Aorta (tissue), 5 donors: ENCODE measurements at places on chromosomes 6 and 20. TPM values are rescaled to one million over a fixed set of nuclear protein-coding genes. Genes with fewer than 3 reads are reported as not detected.

PPP1R16B gene
- total RNA-seq, result 17.6 TPM

MEP1A gene
- total RNA-seq, result not detected

PXDC1 gene
- total RNA-seq, result 110 TPM

PKHD1 gene
- total RNA-seq, result 0.06 TPM

OR2B6 gene
- not detected for total RNA-seq

SNX5 gene
- 51.2 TPM for total RNA-seq

- H3K27ac ChIP-seq, result no peak overlapping the region
- no peaks in the 10 kb centered on the region for H3K4me1 ChIP-seq
- DNase-seq, result no peak
- no peaks in the 10 kb centered on the region for H3K36me3 ChIP-seq
- H3K4me3 ChIP-seq, result no peak overlapping the region
- H3K27me3 ChIP-seq, result no peaks in the 10 kb centered on the region
Measured at GRCh38 chr6:64703922-64704321, 1003.1 kb downstream of the EYS start.

DNA sequence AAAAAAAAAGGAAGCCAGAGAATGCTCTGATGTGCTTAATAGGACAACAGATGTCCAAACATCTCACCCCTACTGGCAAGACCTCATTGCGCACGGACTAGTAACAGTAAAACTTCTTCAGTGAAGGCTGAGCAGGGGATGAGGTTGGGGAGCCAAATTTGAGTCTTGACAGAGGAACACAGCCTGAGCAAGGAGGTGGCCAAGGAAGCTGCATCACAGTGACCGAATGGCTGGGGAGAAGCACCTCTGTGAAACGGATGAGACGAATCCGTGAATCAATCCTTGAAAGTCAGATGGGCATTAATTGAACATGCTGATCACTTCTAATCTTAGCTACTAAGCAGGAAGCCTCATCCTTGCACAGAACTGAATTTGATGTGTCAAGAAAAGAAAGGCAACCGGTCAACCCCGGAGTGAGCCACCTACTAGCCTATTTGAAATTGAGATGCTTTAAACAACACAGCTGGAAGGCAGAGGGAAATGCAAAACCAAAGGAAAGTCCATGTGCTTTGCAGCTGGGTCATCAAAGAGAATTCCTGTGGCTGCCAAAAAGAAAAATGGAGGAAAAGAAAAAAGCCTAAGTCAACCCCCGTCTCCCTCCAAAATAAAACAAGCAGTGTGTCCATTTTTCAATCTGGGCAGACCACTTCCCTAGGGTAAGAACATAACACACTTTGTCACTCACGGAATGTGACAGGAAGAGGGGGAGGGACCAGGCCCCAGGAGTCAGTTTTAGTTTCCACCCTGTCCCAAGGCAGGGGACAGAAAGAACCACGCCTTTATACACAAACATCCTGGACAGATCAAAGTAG, 29.5 kb downstream of the PXDC1 start:
- DNase-seq, result no peak
- peaks cover 3% of the 10 kb centered on the region for H3K4me1 ChIP-seq
- H3K27me3 ChIP-seq, result no peaks in the 10 kb centered on the region
- H3K27ac ChIP-seq, result no peak overlapping the region

DNA sequence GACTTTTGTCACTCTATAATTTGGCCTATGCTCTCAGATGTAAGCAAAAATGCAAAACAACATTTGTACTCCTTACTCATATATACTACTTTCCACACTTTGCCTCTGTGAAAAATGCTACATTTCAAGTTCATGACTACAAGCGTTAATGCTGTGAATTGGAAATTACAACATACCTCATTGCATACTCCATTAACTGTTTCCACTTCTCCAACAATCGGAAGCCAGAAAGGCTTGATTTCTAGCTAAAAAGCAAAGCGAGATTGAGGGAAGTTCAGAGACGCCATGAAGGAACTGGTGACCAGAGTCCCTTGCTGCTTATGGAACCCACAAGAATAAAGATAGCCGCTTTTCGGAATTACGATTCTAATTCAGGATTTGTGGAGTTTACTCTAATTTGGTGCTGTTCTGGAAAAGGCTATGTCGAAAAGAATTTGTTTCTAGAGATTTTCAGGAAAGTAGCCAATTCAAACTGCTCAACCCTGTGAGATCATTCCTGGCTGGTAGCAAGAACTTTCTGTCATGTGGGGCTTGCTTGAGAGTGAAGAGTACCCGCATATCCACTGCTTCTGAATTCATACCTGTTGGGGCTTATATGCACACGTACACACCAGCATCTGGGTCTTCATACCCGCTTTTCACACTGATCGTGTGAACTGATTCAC, 98.0 kb upstream of the CITED2 start:
- no peaks in the 10 kb centered on the region for H3K27me3 ChIP-seq
- peak overlapping the region; percentile 4 for H3K4me3 ChIP-seq
- H3K4me1 ChIP-seq, result peaks cover 3% of the 10 kb centered on the region
- H3K27ac ChIP-seq, result no peak overlapping the region

GRCh38 chr6:137863091-137863797, 3.8 kb upstream of the TNFAIP3 start:
- H3K27ac ChIP-seq, result no peak overlapping the region
- H3K36me3 ChIP-seq, result no peaks in the 10 kb centered on the region
- no peaks in the 10 kb centered on the region for H3K4me1 ChIP-seq
- no peaks in the 10 kb centered on the region for H3K27me3 ChIP-seq
- H3K4me3 ChIP-seq, result no peak overlapping the region

DNA sequence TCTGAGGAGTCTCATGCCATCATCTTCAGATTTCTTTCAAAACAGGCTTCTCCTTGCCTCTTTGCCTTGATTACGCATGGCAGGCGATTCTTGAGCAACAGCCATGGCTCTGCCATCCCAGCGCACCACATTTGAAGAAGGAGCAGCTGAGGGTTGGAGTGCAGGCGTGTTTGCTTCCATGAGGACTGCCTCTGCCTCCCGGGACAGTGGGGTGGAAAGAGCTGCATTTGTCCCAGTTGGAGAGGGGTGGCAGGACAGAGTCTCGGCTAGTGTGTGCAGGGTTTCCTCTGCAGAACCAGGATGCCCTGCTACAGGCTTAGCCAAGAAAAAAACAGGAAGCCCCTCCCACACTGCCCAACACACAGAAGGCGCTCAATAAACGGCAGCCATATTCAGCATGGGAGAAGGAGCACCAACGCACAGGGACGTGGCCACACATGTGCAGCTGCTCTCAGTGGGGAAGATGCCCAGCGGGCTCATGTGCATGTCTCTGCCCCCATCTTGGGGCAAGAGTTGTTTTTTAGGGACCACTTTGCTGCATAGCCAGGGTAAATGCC, 36.6 kb downstream of the IRF4 start:
- H3K4me1 ChIP-seq, result no peaks in the 10 kb centered on the region
- no peak overlapping the region for H3K27ac ChIP-seq
- no peaks in the 10 kb centered on the region for H3K36me3 ChIP-seq
- no peaks in the 10 kb centered on the region for H3K27me3 ChIP-seq
- no peak overlapping the region for H3K4me3 ChIP-seq

DNA sequence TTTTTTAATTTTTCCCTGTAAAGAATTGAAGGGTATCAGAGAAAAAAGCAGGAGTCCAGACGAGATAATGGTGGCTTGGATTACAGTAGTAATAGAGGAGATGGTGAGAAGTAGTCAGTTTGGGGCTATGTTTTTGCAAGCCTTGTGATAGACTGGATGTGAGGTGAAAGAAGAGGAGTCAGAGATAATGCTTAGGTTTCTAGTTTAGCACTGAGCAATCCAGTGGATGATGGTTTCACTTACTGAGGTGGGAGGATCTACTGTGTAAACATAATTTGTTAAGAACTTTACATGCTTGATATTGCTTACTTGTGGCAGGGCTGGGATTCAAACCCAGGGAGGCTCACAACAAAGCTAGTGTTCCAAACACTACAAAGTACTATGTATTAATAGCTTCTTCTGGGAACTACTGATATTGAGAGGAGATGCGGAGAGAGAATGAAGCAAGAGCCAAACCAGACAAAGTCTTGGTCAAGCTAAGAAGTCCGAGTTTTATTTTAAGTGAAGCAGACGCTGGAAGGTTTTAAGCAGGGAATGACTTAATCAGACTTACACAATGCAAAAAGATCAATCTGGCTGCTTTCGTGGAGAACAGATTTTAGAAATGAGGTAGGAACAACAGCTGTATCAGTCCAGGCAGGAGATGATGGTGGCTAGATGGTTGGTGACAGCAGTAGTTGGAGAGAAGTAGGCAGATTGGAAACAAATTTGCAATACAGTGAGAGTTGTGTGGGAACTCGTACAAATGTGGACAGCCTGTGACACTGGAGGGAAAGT, 58.0 kb downstream of the ZFAND3 start:
- H3K36me3 ChIP-seq, result no peaks in the 10 kb centered on the region
- no peak for DNase-seq
- H3K27ac ChIP-seq, result no peak overlapping the region

- DNase-seq, result no peak
- H3K4me1 ChIP-seq, result peaks cover 2% of the 10 kb centered on the region
- no peak overlapping the region for H3K27ac ChIP-seq
- H3K4me3 ChIP-seq, result no peak overlapping the region
Measured at GRCh38 chr6:2748183-2748582, 2.5 kb downstream of the MYLK4 start.

DNA sequence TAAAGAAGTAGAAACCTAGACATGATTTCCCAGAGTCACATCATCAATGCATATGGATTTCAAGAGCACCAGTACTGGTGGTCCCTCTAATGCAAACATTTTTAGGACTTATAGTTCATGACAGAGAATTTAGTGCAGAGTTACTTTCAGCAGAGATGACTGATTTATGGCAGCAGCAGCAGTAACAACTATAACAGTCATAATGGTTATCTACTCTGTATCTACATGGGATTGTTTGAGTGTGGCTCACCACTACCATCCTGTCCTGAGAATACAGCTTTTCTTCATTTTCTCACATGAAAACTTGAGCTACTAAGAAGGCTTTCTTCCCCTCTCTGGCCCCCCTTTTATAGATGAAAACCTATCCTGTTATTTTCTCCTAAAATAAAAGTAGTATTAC, 128.5 kb upstream of the ENPP5 start:
- peaks cover 3% of the 10 kb centered on the region for H3K36me3 ChIP-seq
- no peak overlapping the region for H3K4me3 ChIP-seq
- H3K27me3 ChIP-seq, result no peaks in the 10 kb centered on the region
- DNase-seq, result no peak
- H3K27ac ChIP-seq, result no peak overlapping the region
- no peaks in the 10 kb centered on the region for H3K4me1 ChIP-seq

DNA sequence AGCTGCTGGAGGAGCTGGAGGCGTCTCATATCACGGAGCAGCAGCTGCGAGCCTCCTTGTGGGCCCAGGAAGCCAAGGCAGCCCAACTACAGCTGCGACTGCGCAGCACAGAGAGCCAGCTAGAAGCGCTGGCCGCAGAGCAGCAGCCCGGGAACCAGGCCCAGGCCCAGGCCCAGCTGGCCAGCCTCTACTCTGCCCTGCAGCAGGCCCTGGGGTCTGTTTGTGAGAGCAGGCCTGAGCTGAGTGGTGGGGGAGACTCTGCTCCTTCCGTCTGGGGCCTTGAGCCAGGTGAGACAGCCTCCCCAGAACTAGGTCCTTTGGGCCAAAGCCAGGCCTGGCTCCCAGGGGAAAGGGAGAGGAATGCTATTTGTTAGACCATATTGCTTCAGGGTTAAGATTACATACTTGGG, 31.7 kb downstream of the C20orf173 start:
- H3K27me3 ChIP-seq, result no peaks in the 10 kb centered on the region
- no peaks in the 10 kb centered on the region for H3K4me1 ChIP-seq
- no peak overlapping the region for H3K4me3 ChIP-seq
- peaks cover 11% of the 10 kb centered on the region for H3K36me3 ChIP-seq
- DNase-seq, result peak; percentile 79

DNA sequence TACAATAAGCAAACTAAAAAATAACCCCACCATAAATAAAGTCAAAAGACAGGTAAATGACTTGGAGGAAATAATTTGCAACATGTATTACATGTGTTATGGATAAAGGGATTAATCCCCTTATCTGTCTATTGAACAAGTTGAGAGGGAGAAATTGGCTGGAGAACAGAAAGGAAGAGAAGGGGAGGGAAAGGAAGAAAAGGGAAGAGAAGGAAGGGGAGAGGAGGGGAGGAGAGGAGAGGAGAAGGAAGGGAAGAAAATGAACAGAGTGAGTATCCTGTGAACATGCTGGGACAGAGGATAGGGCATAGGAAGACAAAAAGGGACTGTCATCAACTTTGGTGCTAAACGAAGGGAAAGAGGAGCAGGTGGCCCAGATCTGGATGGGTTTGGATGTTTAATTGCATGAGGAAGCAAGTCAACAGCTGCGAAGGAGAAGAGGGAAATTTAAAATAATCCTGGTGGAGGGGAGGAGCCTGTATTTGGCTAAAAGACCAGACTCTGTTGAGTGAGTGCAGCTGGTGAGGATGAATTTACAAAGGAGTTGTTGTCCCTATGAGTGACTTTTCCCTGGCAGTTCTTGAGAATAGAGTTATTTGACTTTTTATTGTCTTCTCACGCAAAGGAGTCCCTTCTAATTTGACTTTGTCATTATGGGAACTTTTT, 14.2 kb upstream of the SHLD1 start:
- DNase-seq, result no peak
- no peaks in the 10 kb centered on the region for H3K27me3 ChIP-seq
- H3K27ac ChIP-seq, result no peak overlapping the region
- no peaks in the 10 kb centered on the region for H3K4me1 ChIP-seq

- H3K27me3 ChIP-seq, result no peaks in the 10 kb centered on the region
- H3K27ac ChIP-seq, result no peak overlapping the region
- no peak for DNase-seq
- no peaks in the 10 kb centered on the region for H3K36me3 ChIP-seq
Measured at GRCh38 chr6:12974551-12974950, 258.0 kb downstream of the PHACTR1 start.

DNA sequence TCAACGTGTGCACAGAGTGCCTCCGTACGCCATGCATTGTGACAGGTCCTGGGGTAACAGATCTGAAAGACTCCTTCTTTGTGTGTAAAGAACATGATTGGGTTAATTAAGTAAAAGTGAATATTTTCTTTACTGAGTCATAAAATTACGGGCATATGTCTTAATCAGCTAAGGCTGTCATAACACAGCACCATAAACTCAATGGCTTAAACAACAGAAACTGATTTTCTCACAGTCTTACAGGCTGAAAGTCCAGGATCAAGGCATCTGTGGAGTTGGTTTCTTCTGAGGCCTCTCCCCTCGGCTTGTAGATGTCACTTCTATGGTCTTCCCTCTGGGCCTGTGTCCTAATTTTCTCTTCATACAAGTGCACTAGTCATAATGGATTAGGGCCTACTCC, 176.9 kb downstream of the MTFR2 start:
- no peak for DNase-seq
- H3K27me3 ChIP-seq, result no peaks in the 10 kb centered on the region
- no peak overlapping the region for H3K27ac ChIP-seq
- no peaks in the 10 kb centered on the region for H3K4me1 ChIP-seq
- H3K36me3 ChIP-seq, result no peaks in the 10 kb centered on the region
- no peak overlapping the region for H3K4me3 ChIP-seq
